ENCODE measurements at places on chromosomes 7 and 10.

DNA sequence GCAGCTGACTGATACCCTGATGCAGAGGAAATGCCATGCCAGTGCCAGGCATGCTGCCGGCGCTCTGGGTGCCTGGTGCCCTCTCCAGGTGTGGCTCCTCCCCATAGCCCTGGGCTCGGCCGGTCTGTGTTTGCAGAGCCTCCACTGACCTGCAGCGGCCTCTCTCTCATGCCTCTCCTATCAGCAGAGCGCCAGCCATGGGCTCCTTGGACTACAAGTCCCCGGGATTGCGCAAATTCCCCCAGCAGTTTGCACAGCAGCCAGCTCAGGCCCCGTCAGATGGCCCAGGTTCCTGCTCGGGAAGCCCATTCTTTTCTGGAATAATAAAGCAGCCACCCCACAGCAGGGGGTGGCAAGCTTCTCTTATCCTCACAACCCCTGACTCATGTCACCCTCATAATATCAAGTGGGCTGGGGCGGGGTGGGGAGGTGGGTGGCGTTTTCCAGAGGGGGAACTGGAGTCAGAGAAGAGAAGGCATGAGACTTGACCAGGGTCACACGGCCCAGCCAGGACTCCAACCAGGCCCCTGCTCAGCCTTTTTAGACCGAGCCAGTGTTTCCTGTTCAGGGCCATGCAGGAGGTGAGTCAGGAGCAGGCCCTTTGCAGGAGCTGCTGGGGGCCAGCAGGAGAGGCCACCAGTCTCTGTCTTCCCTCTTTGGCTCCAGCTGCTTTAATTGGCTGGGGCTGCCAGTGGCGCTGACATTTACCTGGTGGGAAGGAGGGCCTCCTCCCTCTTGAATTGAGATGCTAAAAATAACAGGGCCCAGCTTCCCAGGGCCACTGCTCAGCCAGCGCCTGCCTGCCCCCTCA lies 58.6 kb downstream of the ZMIZ1 start:
- no peak for DNase-seq

GRCh38 chr7:146405737-146406136 lies 289.1 kb downstream of the CNTNAP2 start:
- DNase-seq = no peak

DNA sequence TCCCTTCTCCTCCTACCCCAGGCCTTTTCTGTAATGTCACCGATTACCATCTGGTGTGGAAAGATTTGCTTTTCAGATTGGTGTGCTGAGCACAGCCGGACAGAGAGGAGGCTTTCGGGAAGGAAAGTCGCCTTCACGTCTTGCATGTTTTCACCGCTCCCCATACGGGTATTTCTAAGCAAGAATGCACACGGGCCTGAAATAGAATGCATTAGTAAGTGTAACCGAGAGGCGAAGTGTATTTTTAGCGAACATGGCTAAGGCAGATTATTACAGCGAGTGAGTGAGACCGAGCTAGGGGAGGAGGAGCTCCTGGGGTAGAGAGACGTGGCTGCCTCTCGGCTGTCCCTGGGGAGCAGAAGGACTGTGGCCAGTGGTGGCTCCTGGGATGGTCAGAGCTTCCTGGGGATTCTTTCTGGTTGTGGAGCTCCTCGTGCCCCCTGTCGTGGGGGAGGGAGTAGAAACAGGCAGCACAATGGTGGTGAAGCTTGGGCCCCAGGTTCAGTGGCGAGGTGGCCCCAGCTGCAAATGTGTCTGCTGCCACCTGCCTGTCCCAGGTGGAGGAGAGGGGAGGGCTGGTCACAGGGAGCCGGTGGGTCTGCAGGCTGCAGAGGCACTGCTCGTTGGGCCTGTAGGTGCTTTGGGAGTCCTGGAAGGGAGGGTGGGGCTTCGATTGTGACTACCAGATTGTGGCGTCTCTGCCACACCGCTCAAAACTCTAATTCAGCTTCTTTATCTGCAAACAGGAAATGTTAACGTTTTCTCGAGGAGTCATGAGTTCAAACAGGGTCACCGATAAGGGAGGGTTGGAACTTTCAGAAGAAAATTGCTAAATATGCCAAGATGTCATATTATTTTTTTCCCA lies 135.8 kb downstream of the CAMK1D start:
- no peak for DNase-seq

- no peak for DNase-seq
Measured at GRCh38 chr7:105346593-105347322, 42.0 kb downstream of the SRPK2 start.

DNA sequence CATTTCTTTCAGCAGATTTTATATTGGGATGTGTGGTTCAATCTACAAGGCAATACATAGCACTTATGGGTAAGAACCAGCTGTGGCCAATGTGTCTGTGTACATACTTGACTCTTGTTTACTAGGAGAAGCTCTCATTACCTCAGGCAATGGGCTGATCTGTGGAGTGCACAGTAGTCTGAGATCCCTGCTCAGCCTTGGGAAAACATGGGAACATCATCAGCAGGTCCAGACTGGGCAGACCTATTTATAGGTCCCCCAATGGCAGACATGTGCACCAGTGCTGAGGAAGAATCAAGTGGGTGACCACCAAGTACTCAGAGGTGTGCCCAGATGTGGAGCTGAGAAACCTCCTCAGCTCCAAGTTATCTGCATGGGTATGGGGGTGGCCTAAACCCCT lies 349.7 kb downstream of the KIF20B start:
- DNase-seq = no peak

GRCh38 chr7:29723599-29723998 lies 82.7 kb upstream of the WIPF3 start:
- DNase-seq = no peak

GRCh38 chr7:159197066-159197975 lies 52.7 kb upstream of the VIPR2 start:
- DNase-seq = no peak

- no peak for DNase-seq
Measured at GRCh38 chr7:44434201-44434600, 56.3 kb downstream of the NUDCD3 start.

GRCh38 chr7:120732256-120732655 lies 125.7 kb downstream of the TSPAN12 start:
- no peak for DNase-seq

DNA sequence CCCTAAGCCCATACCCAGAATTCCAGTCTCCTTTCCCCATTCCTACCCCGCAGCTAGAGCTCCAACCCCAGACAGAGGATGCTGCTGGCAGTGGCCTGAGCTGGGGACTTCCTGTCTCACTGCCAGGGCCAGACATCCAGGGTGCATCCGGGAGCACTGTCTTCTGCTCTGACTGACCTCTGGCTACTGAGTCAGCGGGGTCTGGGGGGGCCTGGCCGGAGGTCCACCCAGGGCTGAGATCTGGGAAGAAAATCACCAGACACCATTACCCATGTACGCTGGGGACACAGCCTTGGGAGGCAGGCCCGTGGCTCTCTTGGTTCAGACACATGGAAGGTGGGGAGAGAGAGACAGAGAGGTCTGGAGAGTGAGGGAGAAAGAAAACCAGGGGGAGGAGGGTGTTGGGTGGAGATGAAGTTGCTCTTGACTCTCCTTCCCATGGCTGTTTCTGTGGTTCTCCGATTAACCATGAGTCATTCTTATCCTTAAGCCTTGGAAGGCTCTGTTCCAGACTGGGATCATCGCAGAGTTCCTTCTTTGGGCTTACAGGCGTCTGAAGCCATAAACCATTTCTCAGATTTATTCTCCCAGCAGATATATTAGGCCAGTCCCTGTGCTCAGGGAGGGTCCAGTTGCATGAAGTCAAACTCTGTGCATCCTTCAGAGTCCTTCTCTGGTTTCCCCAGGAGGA lies 23.6 kb downstream of the TSPAN15 start:
- DNase-seq = no peak

- no peak for DNase-seq
Measured at GRCh38 chr10:118674226-118674919, 78.9 kb upstream of the PRLHR start.

- DNase-seq = no peak
Measured at GRCh38 chr10:114499116-114499515, 94.8 kb upstream of the AFAP1L2 start.

GRCh38 chr10:71293446-71294084 lies 25.5 kb upstream of the SLC29A3 start:
- DNase-seq = no peak

GRCh38 chr7:26664735-26665416 lies 199.5 kb downstream of the SKAP2 start:
- DNase-seq = no peak

DNA sequence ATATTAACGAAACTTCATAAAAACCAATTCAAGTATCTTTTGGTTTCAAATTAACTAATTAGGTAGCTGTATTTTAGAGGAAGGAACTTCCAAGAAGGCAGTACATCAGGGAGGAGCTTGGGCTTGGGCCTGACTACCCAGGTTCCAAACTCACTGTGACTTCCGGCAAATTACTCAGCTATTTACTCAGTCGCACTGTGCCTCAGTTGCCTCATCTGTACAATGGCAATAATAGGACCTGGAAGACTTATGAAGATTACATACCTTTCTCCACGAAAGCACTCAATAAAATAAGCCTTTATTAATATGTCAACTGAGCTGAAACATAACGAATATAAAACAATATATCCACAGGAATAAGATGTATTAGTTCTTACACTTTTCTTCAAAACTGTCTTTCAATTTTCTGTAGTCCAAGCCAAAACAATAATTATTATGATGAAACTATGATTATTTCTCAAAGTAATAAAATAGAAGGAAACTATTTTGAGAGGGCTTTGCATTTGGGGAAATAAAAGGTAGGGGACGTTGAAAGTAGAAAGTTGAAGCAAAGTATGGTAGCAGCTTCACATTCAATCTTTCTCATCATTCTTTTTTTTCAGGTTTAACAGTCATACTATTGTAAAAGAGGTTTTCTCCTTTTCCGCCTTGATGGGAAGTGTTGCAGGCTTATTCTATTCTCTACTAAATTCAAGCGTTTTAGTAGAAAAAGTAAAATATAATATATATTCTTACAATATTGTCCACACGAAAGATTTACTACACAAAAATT lies 10.5 kb upstream of the EBLN1 start:
- no peak for DNase-seq

GRCh38 chr10:132593389-132593788 lies 55.8 kb downstream of the INPP5A start:
- DNase-seq = no peak

GRCh38 chr10:75815066-75815465 lies 383.6 kb downstream of the LRMDA start:
- no peak for DNase-seq

- no peak for DNase-seq
Measured at GRCh38 chr10:3773460-3774017, 11.5 kb downstream of the KLF6 start.

DNA sequence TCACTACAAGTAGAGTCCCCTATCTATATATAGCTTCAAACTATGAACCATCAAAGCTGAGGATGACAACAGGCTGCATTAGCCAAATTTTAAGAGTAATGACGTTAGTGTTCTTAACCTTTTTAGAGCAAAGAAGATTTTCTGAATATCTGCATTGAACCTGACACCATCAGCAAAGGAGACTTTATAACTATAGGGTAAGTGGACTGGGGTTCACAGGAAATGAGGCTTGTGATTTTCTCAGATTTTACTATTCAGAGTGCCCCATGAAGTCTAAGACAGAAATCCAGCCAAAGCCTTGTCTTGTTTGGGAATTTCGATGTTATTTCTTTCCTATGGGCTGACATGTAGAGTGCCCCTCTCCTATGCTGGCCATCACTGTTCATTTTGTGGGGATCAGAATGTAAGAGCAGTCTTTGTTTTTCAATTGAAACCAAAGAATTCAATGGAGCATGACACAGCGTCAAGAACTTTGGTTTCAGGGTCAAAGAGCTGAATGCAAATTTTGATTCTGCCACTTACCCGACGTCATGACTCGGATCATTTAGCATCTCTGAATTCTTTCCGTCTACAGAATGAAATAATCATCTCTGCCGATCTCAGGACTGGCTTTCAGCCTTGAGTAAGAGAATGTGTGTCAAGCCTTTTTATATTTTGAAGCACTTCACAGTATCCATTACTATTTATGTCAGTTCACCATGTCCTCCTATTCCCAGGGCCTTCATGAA lies 52.7 kb downstream of the DENND11 start:
- no peak for DNase-seq

- DNase-seq = no peak
Measured at GRCh38 chr10:71297343-71297742, 21.7 kb upstream of the SLC29A3 start.

GRCh38 chr7:43756368-43757072 lies 2.0 kb upstream of the BLVRA start:
- DNase-seq = peak; percentile 59

GRCh38 chr7:55185321-55185802 lies 166.5 kb downstream of the EGFR start:
- no peak for DNase-seq

DNA sequence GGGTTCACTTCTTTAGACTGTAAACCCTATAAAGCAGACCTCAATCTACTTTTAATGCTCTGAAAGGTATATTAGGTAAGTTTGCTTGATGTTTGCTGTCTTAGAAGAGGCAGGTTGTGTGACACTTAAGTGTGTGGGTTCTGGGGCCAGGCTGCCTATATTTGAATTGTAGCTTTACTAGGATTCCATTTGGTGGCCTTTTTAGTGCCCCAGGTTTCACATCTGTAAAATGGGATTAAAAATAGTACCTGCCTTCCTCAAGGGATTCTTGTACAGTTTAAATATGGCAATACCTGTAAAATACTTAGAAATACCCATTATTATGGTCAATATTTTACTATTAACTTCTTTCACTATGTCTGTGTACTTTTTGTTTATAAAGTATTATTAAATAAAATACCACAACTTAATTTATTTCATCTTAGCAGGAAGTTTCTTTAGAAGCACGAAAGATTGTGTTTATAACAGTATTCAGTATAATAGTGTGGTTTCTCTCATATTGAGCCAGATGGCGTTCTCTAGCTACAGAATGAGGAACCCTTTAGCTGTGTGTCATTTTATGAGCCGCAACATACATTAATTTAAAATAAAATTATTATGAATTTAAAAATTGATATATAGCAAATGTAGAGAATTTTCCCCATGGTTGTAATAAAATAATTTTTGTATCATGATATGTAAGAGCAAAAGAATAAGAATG lies 94.2 kb downstream of the CDK14 start:
- DNase-seq = no peak

DNA sequence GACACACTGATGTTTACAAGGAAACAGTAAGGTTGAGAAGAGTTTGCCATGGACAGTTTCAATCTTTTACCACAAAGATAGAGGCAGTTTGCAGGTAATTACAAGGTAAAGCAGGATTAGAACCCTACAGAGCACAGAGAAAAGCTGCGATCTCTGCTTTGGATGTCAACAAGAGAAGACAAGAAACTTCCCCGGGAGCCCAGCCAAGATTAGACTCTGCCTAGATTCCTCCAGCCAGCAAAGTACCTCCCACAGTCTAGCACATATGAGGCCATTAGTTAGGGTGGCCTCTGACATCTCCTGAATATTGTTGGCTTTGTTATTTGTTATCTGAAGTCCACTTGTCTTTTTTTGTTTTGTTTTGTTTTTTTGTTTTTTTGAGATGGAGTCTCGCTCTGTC lies 178.1 kb downstream of the CALN1 start:
- DNase-seq = no peak

GRCh38 chr10:132059760-132060508 lies 5.8 kb upstream of the JAKMIP3 start:
- no peak for DNase-seq

GRCh38 chr10:77793831-77794230 lies 132.7 kb downstream of the DLG5 start:
- DNase-seq = no peak

- no peak for DNase-seq
Measured at GRCh38 chr10:60801522-60801921, 23.2 kb downstream of the CDK1 start.
